ENCODE measurements at places on chromosomes 6 and 20.

DNA sequence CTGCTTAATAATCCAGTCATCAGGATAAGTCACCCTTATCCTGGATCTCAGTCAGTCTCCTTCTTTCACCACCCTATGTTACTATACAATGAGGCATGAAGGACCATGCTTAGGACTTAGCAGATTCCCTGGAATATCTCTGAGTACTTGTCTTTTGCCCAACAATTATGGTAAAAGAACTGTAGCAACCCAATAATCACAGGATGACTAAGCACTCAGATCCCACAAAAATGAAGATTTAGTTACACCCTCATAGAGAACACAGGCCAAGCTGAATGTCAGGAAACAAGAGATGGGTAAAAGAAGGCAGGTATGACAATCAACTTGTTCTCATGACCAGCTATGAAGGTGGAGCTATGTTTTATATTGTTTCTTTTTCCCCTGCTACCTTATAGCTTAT lies 91.4 kb downstream of the EDN1 start:
- no peak for DNase-seq

- DNase-seq: no peak
Observed at GRCh38 chr6:142784344-142784743, 160.6 kb downstream of the HIVEP2 start.

- no peak for DNase-seq
Observed at GRCh38 chr6:112933947-112934346, 586.8 kb downstream of the RFPL4B start.

GRCh38 chr6:68826501-68826900 lies 191.4 kb downstream of the ADGRB3 start:
- no peak for DNase-seq

DNA sequence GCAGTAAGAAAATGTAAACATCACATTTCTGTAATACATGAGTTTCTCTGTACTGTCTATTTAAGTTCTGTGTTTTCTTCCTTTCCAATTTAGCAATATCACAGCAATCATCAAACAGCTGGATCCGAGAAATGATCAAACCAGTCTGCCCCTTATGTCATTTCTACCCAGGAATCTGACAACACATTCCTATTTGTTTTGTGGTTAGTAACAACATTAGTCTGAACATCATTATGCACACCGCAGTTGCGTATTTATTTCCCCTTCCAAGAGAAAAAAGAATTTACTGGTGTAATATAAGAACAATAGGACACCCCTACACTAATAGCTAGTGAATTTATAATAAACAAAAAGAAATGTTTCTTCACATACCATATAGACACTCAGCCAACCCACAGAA lies 179.5 kb downstream of the BTBD9 start:
- DNase-seq: no peak

- DNase-seq: no peak
Observed at GRCh38 chr6:36345681-36346466, 9.2 kb upstream of the BNIP5 start.

GRCh38 chr6:116522896-116523295 lies 11.5 kb downstream of the CALHM5 start:
- no peak for DNase-seq

- no peak for DNase-seq
Observed at GRCh38 chr6:117050301-117050700, 173.3 kb downstream of the RFX6 start.

DNA sequence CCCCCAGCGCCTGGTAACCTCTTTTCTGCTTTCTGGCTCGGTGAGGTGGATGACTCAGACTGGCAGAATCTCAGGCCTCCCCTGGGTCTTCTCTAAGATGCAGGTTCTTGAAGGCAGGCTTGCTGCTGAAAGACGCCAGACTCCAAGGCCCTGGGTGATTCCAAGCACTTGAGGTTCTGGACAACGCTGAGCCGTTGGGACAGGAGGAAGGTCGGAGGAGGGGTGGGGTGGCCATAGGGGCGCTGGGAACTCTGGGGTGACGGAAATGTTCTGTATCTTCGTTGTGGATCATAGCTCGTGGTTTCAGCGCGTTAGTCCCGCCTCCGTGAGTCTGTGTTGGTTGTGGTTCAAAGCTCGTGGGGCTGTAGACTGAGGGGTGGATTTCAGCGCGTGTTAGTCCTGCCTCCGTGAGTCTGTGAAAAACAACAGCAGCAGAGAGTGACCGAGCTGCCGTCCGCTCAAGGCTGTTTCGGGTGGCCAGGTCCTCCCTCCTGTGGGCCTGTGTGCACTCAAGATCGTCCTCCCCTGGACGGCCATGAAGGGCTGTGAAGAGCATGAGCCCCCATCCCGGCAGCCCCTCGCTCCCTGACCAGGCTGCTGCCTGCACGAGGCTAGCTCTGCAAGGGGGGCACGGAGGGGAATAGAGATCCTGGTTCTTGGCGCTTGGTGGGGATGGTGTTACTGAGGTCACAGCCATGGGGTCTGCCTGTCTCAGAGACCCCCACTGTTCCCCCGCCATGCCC lies 7.7 kb downstream of the NTSR1 start:
- DNase-seq: peak; percentile 55

DNA sequence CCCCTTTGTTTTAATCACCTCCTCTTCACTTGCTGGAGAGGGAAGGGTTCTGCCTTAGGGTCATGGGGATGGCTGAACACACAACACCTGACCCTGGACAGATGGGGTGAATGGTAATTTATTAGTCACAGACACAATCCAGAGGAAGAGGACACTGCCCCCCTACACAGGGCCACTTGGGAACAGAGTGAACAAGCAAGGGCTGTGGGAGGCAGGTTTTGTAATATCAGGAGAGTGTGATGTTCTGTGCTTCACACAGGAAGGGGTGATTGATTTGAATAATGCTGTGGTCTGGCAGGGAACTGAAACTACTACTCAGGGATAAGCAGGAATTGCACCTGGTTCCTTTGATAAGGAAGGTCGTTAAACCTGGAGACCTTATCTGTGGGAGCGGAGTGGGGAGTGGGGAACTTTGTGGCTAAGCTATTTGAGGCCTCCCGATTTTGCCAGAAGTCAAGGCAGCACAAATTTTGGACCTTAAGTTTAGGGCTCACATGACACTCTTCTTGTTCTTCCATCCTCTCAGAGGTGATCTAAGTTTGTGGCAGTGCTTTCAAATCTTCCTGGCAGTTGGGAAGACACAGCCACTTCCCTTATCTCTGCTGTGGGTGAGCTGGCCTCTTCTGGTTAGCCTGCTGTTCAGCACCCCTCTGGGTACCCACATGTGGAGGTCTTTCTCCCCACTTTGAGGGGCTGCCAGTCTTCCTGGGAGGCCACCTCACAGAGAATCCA lies 77.8 kb downstream of the CD164 start:
- no peak for DNase-seq

- no peak for DNase-seq
Observed at GRCh38 chr20:2533118-2533517, 3.3 kb upstream of the TMC2 start.

GRCh38 chr6:15090145-15090579 lies 155.7 kb upstream of the JARID2 start:
- DNase-seq: no peak

DNA sequence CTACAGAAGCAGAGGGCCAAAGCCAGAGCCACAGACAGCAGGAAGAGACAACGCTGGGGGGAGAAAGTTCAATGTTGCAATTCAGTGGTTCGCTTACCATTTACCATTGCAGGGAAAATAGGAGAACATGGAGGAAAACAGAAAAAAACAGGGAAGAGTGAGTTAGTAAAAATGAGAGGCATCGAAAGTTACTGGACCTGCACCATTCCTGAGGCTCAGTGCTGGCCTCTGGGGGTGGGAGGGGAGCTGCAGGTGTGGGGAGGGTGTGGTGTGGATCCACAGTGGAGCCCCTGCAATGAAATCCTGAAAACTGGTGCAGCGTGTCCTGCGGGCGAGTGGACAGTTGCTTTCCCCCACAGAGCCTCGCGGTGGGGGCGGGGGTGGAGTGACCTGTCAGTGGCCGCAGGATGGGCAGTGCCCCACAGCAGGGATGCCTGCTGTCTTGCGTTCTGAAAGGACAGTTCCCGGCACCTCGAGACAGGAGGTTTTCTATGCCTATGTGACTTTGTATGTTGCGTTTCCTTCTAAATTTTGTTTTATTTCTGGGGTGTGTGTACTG lies 5.7 kb downstream of the TMEM181 start:
- no peak for DNase-seq

DNA sequence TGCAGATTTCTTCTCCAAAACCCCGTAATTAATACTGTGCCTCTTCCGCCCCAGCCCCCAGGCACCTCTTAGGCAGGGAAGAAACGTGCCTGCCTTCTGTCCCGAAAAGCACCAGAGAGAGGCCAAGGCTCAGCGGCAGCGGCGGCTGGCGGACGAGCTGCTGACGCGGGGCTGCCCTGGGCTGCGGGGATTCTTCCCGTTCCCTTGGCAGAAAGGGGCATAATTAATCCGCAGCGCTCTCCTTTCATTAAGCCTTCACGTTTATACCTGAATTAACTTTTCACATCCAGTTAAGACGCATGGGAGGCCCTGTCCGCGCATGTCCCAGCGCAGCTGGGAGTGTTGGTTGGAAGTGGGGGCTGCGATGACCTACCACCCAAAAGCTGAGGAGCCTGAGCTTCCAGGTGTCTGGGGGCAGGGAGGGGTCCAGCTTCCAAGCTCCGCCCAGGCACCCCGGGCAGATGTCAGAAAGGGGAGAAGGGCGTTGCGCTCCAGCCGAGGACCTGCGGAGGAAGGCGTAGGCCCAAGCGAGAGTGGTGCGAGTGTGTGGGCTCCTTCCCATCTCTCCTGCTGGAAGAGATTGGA lies 167.4 kb upstream of the LRFN2 start:
- no peak for DNase-seq

DNA sequence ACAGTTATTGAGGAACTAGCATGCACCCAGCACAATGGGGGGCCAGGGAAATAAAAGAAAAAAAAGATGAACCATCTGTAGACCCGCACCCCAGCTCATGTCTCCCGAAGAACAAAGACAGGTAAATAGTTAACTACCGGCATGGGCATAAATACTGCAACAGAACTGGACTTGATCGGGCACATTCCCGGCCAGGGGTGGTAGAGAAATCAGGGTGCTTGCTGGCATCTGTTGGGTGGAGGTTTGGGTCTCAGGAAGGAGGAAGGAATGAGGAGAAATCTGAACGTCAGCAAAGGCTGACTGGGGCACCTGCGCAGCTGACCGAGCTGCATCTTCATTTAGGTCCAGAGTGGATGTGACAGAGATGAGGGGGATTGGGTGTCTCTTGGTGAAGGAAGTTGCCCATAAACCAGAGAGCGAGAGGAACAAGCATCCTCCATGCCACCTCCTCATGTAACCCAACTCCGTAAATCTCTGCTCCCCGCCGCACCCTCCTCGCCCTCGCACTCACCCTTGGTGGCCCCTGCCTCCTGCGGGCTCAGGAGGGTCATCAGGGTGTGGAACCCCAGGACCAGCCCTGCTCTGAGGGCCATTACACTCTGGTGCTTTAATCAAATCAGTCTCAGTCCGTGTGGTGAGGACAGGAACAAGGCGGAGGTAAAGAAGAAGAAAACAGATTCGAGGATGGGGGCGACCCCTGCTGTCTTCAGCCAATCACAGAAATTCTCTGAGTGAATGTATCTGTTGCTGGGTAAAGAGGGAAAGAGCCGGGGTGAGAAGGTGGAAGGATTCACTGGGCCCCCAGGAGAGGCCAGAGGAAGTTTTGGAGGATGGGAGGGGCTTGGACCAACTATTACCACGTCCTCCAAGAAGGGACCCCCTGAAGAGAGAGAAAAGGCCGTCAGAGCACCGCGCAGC lies at the start of gene HLA-DOA:
HLA-DOA (minus strand) TSS at position 648 of the 918 bp plus-strand sequence.
- DNase-seq: peak; percentile 60

- DNase-seq: no peak
Observed at GRCh38 chr20:39421571-39422105, 459.5 kb downstream of the DHX35 start.

DNA sequence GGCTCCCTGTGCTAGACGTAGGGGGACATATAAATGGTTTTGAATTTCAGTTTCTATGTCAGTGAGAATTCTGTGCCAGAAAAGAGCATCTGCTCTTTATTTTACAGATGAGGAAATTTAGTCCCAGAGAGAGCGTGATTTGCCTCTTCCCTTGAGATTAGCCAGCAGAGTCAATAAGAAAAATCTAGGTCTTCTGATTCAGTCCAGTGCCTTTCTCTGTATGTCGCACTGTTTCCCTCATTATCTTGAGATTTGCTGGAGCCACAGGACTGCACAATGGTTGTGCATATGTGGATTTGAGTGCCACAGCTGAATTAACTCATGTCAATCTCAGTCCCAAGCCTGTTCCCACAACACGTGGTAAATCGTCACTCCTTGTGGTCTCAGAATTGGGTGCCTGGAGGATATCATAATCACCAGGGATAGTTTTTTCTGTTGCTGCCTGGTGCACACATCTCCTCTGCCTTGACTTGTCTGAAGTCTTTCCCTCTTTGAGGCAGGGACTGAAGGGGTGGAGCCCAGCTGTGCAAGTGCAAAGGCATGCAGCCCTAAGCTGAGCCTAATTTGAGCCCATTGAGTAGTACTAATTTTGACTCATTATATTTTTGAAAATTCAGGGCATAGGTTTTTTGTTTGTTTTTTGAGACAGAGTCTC lies 276.7 kb downstream of the SOX4 start:
- DNase-seq: no peak

DNA sequence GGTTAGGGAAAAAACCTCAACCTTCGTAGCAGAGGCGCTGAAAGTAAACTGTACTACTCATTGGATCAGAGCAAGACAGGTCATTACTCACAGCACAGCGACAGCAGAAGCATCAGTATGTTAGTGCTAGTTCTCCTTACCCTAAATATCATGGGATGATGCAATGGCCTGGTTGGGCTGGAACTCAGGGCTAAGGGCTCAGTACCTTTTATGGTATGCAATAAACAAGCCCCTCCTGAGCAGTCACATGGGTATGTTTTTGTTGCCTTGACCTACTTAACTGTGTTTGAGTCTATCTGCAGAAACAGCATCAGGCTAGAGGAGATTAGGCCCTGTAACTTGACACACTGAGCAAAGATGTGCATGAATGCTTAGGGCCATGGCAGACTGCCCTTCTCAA lies 369.4 kb upstream of the IMPG1 start:
- DNase-seq: no peak

DNA sequence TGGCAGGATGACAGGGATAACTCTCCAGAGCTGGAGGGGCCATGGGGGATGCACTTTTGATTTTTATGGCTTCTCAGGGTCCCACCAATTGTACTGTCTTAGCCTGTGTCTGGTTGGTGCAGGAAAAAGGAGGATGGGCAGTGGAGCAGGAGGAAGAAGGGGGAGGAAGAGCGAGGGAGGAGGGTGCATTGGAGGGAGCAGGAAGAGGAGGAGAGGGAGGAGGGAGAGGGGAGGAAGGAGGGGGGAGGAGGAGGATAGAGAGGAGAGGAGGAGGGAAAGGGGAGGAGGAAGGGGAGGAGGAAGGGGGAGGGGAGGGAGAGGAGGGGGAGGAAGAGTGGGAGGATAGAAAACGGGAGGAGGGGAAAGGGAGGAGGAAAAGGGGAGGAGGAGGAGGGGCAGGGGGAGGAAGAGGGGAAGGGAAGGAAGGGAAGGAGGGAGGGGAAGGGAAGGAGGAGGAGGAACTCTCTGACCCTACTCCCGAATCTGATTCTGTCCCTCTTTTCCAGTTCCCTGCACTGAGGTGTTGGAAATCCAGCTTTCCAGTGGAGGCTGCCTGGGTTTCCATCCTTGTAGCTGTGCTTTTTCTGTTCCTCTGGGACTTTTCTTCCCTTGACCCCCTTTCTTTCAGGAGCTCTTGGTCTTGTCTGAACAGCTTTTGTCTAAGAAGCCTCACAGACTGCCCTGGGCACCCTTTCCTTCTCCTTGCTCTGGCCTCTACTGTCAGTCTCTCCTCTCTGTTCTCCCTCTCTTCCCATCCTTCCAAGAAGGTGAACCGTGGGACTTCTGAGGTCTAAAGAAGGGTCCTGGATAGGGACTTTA lies 149.4 kb downstream of the DHX35 start:
- no peak for DNase-seq
